Tibial nerve (tissue), 4 donors: ENCODE measurements at places on chromosomes 1 and 21. TPM values are rescaled to one million over a fixed set of nuclear protein-coding genes. Genes with fewer than 3 reads are reported as not detected.
A peak's percentile ranks its signal among the peaks of the same experiment; 100 is the strongest.

Gene CACNA1S
- not detected for total RNA-seq

Gene NUAK2
- total RNA-seq = 0.60 TPM

Gene RYR2
- total RNA-seq = 0.22 TPM

DNA sequence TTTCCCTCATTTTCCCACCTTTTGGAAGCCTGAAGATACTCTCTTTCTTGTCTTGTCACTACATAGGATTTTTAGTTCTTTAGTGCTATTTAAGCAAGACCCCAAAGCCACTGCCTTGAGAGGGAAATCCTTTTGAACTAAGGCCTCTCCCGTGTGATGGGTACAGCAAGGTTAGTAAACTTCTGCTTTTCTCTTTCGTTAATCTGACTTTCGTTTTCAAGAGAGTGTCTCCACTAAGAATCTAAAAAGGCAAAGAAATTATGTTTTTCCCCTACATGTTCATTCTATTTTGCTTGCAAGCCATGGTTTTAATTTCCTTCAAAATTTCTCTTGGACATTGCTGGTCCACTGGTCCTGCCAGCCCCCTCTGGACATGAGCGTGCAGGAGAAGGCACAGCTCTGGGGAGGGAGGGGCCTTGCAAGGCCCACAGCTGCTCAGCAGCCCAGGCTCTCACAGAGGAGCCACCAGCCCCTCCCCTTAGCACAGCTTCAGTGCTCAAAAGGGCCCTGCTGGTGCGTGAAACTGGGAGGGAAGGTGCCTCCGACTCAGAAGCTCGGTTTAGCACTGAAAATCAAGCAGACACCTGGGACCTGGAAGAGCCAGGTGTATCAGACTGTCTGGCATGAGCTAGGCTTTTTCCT, 210.9 kb upstream of the GALNT2 start:
- H3K4me1 ChIP-seq = no peaks in the 10 kb centered on the region
- no peaks in the 10 kb centered on the region for H3K36me3 ChIP-seq
- no peak for DNase-seq
- no peaks in the 10 kb centered on the region for H3K27me3 ChIP-seq
- peak overlapping the region; percentile 31 for H3K4me3 ChIP-seq

- no peaks in the 10 kb centered on the region for H3K4me1 ChIP-seq
- no peak for DNase-seq
- no peaks in the 10 kb centered on the region for H3K36me3 ChIP-seq
- no peak overlapping the region for H3K4me3 ChIP-seq
These were observed 11.6 kb downstream of the KRTAP24-1 start for GRCh38 chr21:30271156-30271555.

DNA sequence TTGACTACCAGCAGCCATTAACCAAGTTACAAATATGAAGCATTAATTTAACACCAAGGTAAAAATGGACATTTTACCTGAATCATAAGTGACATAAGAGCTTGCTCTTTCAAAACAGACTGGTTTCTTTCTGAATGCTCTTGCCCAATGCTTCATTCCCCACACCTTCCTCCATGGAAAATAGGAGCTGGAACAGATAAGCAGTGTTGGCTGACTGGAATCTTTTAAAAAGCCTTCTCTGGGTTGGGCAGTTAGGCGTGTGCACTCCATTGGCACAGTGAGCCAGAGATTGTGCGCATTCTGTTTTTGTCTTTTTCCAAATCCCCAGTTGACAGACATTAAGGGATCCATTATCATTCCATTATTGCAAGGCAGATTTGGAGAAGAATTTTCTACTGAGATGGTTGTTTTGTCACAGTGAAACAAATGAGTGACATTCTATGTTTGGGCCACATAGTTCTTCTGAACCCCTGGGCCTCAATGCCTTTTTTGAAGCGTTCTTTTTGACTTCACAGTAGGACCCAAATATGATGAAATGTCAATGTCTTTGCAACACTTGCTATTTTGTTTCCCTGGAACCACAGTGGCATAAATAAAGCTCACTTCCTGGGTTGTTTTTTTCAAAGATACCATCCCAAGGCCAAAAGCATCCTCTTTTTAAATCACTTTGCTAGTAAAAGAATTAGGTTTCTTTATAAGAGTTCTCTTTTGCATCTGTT, 32.3 kb downstream of the LRRC8B start:
- no peak for DNase-seq
- H3K4me3 ChIP-seq = no peak overlapping the region
- peak overlapping the region; percentile 90 for H3K27ac ChIP-seq
- no peaks in the 10 kb centered on the region for H3K36me3 ChIP-seq
- H3K4me1 ChIP-seq = peaks cover 24% of the 10 kb centered on the region

DNA sequence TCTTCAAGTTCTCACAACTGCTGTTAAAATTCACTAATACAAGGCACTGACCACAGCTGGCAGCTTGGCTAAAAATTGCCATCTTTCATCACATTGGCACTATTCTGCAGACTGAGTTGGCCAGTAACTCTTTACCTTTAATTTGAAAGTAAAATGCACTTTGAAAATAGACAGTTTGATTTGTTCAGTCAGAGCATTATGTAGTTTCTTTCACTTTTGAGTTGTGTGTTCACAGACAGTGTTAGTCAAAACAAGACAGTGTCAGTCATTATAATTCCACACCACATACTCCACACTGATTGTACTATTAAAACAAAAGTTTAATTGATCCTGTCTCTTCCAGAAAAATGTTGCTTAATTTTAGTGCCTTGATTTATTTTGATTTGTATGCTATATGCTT, 160.7 kb downstream of the SDCCAG8 start:
- H3K27ac ChIP-seq = no peak overlapping the region
- no peak overlapping the region for H3K4me3 ChIP-seq
- no peak for DNase-seq
- H3K4me1 ChIP-seq = no peaks in the 10 kb centered on the region

GRCh38 chr1:176551146-176551545, 88.2 kb downstream of the PAPPA2 start:
- DNase-seq = no peak
- H3K27me3 ChIP-seq = no peaks in the 10 kb centered on the region
- H3K4me3 ChIP-seq = no peak overlapping the region
- H3K36me3 ChIP-seq = no peaks in the 10 kb centered on the region
- no peaks in the 10 kb centered on the region for H3K4me1 ChIP-seq
- H3K27ac ChIP-seq = no peak overlapping the region

- no peak overlapping the region for H3K27ac ChIP-seq
- no peak for DNase-seq
- H3K27me3 ChIP-seq = no peaks in the 10 kb centered on the region
- no peaks in the 10 kb centered on the region for H3K36me3 ChIP-seq
- H3K4me1 ChIP-seq = peaks cover 16% of the 10 kb centered on the region
These were observed 4.4 kb upstream of the PIK3C2B start for GRCh38 chr1:204498981-204499380.

DNA sequence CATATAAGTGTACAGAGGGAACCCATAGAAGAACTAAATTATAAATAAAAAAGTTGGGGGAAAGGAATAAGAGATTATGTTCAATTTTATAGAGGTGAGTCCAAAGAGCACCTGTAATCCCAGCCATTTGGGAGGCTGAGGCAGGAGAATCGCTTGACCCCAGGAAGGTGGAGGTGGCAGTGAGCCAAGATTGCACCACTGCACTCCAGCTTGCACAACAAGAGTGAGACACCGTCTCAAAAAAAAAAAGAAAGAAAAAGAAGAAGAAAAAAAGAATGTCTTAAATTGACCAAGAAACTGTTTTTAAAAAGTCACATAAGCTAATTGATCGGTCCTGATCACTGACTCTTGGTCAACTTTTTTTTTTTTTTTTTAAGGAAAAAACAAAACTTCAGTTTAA, 19.1 kb upstream of the ATF3 start:
- H3K4me3 ChIP-seq = no peak overlapping the region
- H3K4me1 ChIP-seq = no peaks in the 10 kb centered on the region
- H3K36me3 ChIP-seq = no peaks in the 10 kb centered on the region

- H3K27ac ChIP-seq = no peak overlapping the region
- H3K4me1 ChIP-seq = no peaks in the 10 kb centered on the region
- no peaks in the 10 kb centered on the region for H3K36me3 ChIP-seq
- H3K4me3 ChIP-seq = no peak overlapping the region
- H3K27me3 ChIP-seq = no peaks in the 10 kb centered on the region
These were observed 115.7 kb downstream of the MATN1 start for GRCh38 chr1:30607723-30608122.

GRCh38 chr1:151553659-151554058, 13.6 kb downstream of the TUFT1 start:
- H3K4me3 ChIP-seq = no peak overlapping the region
- DNase-seq = no peak
- no peaks in the 10 kb centered on the region for H3K27me3 ChIP-seq
- H3K36me3 ChIP-seq = no peaks in the 10 kb centered on the region
- H3K4me1 ChIP-seq = no peaks in the 10 kb centered on the region

DNA sequence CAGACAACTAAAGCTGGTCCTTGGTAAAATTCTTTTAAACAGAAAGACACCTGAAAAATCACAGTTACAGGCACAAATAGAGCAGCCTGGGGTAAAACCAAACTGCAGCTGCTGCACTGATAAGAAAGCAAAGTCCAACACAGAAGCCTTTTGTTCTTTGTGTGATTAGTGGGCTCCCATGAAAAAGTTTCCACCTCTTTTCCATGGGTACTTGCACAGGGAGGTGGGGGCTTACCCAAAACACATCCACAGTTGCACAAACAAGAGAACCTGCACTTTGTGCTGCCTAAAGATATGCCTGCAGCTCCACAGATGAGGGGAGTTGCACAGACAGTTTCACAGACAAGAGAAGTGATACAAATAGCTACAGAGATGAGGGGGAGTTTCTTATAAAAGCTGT, 106.7 kb upstream of the SLC5A9 start:
- DNase-seq = no peak
- no peaks in the 10 kb centered on the region for H3K36me3 ChIP-seq
- no peaks in the 10 kb centered on the region for H3K4me1 ChIP-seq
- H3K4me3 ChIP-seq = no peak overlapping the region
- no peaks in the 10 kb centered on the region for H3K27me3 ChIP-seq
